ENCODE measurements at places on chromosomes 4 and X.

- no peak for DNase-seq
Measured at GRCh38 chrX:48472851-48473703, 2.9 kb upstream of the FTSJ1 start.

DNA sequence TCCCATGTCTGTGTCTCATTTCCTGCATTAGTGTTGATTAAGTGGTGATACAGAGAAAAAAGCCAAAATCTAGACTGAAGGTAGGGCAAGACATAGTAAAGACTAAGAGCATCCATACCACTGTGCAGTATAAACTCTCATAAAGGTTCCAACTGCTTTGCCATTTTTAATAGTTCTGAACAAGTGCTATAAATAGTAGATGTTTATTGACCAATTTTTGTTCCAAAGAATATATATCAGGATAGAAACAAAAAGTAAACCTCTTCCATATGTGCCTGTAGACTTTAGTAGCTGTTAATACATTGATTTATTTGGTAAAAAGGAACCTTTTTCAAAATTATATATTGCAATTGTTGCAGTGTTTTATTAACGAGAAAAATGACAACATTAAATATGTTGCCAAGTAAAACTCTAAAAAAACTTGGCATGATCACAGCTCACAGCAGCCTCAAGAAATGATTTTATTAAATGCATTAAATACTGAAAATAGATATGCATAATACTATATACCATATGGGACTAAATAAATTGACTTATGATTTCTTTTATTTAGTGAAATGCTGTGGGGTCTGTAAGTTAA, 22.3 kb upstream of the AASDH start:
- no peak for DNase-seq

GRCh38 chrX:12421918-12422317, 283.6 kb downstream of the FRMPD4 start:
- DNase-seq, result no peak

- DNase-seq, result no peak
Measured at GRCh38 chrX:150980711-150981110, 2.4 kb upstream of the HMGB3 start.

- no peak for DNase-seq
Measured at GRCh38 chr4:108940149-108940548, 177.3 kb upstream of the ETNPPL start.

DNA sequence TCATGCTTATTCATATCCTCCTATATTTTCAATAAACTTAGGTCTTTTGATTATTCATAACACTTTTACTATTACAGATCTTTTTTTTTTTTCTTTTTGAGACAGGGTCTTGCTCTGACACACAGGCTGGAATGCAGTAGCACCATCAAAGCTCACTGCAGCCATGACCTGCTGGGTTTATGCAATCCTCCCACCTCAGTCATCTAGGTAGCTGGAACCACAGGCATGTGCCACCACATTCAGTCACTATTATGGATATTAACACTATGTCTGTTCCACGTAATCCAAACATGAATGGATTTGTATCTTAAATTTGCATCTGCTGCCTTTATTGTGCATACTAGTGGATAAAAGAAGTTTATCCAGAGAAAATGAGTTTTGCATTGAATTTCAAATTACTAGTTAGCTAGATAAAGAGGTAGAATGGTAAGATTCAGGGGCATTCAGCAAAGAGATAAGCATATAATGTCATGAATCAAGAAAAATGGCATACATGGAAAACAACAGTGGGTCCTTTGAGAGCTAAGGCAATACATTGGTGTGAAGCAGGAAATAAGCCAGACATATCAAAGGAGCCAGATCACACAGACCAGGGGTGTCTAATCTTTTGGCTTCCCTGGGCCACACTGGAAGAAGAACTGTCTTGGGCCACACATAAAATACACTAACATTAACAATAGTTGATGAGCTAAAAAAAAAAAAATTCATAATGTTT, 13.9 kb downstream of the ANAPC10 start:
- no peak for DNase-seq

DNA sequence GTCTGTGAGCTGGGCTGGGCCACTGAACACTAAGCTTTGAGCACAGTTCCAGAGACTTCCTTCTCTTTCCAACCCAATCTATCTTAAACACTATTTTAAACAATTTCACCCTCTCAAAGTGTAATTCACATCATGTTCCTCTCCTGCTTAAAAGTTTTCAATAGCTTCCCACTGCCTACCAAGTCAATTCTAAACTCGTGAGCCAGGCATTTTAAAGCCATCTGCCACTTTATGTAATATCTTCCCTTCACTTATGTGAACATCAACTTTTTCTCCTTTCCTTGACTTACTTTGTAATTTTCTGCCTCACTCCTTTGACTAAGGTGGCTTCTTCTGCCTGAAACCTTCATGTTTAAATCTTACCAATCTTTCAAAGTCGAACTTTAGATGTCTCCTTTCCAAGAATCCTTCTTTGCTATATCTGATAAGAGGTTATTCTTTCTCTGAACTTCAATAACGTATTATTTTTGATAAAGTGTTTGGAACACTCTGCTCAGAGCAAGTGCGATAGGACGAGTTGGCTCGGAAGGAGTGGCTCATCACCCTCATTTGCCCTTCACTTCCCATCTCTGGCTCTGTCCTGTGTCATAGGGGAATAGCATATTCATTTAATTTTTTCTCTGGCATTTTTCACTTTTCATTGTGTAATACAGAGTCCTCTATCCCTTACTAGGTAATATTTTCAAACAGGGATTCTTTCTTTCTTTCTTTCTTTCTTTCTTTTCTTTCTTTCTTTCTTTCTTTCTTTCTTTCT, 13.0 kb upstream of the SPARCL1 start:
- no peak for DNase-seq

GRCh38 chr4:17511051-17511450, 839 bp downstream of the QDPR start:
- DNase-seq, result no peak

DNA sequence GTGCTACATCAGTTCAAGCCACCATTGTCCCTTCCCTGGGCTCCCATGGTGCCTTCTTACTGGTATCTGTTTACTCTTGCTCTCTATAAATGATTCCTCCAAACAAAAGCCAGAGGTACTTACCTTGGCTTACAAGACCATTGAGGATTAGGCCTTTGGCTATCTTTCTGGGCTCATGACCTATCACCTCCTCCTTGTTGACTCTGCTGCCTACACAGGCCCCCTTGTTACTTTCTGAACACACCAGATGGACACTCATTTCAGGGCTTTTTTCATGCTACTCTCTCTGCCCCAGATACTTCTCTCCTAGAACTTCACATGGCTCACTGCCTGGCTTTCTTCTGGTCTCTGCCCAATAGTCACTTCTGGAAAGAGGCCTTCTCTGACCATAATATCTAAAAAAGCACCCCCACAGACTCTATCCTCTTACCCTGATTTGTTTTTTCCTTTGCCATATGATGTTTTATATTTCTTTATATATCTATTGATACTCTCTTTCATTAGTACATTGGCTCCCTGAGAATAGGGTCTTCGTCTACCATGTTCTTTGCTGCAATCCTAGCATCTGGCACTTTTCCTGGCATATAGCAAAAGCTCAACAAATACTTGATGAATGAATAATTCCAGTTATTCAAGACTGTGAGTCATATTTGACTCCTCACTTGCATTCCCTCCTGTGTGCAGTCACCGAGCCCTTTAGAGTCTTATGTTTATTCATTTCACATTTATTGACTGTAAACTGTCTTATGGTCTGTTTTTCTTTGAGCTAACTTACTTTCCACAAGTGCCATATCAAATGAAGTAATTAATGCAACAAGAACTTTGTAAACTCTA, 27.1 kb upstream of the TAPT1 start:
- DNase-seq, result no peak

- DNase-seq, result no peak
Measured at GRCh38 chr4:57053508-57053907, 56.7 kb downstream of the IGFBP7 start.

DNA sequence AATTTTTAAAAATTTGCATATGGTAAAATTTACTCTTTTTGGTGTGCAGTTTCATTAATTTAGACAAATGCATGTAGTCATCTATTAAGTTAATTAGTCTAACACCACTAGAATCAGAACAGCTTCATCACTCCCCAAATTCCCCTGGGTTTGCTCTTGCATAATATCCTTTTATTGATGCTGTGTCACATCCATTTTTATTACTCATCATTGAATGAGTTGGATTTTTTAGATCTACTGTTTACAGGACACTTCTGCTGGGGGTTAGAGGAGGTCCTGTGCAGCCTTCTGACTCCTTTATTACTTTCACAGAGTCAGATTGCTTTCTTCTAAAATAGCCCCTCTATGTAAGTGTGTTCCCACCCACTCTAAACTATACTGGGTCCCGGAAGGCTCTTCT, 65.9 kb downstream of the MTHFD2L start:
- DNase-seq, result no peak

DNA sequence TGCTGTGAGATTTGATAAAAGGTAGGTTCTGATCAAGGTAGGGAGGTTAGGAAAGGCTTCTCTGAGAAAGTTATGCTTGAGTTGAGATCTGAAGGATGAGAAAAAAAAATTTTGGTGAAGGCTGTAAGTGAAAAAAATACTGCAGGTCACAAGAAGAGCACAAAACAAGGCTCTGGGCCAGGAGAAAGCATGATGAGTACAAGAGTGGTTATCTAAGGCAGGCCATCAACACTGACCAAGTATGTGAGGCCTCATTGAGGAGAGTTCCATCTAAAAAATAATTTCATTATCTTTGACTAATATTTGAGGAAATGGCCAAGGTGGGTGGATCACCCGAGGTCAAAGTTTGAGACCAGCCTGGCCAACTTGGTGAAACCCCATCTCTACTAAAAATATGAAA, 71.6 kb upstream of the SLC4A4 start:
- no peak for DNase-seq

All from stimulated activated CD4-positive, alpha-beta T cell treated with anti-CD3 and anti-CD28 coated beads, Interleukin-1b, Interleukin-23, amount 100 ng/mL, for 1 hour (primary cell).